ENCODE measurements at places on chromosomes 5 and 9. TPM values are rescaled to one million over a fixed set of nuclear protein-coding genes. Genes with fewer than 3 reads are reported as not detected.

DNA sequence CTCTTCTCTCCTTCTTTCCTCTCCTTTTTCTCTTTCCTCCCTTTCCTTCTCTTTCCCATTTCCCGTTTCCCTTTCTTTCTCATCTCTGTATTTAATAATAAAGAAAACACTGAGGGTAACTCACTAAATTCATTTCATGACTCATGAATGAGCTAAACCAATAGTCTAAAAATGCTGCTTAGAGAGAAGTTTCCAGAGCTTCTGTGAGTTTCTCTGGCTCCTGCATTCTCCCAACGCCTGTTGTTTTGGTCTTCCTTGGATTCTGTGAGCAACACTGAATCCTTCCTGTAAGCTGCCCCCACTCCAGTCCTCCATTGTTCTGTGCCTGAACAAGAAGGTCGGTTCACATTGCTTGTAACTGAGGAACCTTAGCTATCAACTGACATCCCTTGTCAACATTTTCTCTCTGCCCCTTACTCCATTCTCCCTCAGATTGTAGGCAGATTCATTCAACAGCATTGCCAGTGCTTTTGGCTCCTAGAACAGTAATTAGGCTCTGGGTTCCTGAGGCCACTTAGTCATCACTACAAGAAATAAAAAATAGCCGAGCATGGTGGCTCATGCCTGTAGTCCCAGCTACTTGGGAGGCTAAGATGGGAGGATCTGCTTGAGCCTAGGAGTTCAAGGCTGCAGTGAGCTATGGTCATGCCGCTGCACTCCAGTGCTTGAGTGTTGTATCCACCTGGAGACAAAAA lies 237.7 kb upstream of the KLF4 start:
- no peak overlapping the region for H3K4me3 ChIP-seq
- H3K27me3 ChIP-seq, result no peaks in the 10 kb centered on the region
- no peak for DNase-seq

- H3K27me3 ChIP-seq, result no peaks in the 10 kb centered on the region
- DNase-seq, result no peak
- H3K36me3 ChIP-seq, result no peaks in the 10 kb centered on the region
- H3K4me1 ChIP-seq, result no peaks in the 10 kb centered on the region
Observed at GRCh38 chr5:103445426-103446035, 117.1 kb downstream of the NUDT12 start.

- no peak for DNase-seq
- no peaks in the 10 kb centered on the region for H3K27me3 ChIP-seq
- no peak overlapping the region for H3K4me3 ChIP-seq
Observed at GRCh38 chr9:126581893-126582292, 31.8 kb upstream of the LMX1B start.

The PCSK5 gene
- total RNA-seq, result 10.3 TPM

The SLC35D2 gene
- total RNA-seq, result 24.5 TPM
